ENCODE measurements at places on chromosomes 6 and 20.

DNA sequence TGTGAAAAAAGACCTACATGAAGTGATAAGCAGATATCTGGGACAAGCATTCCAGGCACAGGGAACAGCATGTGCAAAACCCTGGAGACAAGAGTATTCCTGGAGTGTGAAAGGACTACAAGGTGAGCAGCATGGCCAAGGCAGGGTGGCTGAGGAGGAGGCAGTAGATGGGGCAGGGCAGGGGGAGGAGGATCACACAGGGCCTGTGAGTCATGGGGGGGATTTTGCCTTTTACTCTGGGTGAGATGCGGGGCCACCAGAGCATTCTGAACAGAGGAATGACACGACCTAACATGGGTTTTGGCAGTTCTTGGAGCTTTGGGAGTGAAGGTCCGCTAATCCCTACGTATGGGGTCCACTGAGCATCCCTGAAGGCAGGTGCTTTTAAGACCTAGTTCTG, 69.8 kb upstream of the CCN6 start:
- DNase-seq = no peak

GRCh38 chr6:52050051-52050405, 37.4 kb downstream of the PKHD1 start:
- DNase-seq = no peak

- DNase-seq = no peak
Measured at GRCh38 chr6:132199343-132199742, 201.9 kb downstream of the MOXD1 start.

GRCh38 chr6:21592953-21593352, 598 bp upstream of the SOX4 start:
- DNase-seq = no peak

- DNase-seq = no peak
Measured at GRCh38 chr6:161489626-161490306, 215.9 kb upstream of the AGPAT4 start.

DNA sequence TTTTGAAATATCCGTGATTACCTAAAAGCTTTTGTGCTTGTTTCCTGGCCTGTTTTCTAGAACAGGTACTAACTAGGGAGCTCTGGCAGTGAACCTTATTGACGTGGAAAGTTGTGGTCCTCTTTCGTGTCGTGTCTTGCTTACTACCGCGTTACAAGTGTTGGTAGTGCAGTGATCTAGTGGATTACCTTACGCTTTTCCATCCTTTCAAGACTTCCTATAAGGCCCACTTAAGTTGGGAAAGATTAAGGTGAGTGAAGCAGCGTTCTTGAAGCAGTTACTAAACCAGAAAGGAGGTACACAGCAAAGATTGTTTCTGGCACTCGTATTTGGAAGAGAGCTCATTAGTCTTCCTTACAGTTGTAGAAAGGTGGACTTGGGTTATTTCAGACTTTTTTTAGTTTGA, 1.9 kb downstream of the PNRC1 start:
- DNase-seq = no peak

- peak; percentile 96 for DNase-seq
Measured at GRCh38 chr6:155171109-155171746, 92.6 kb upstream of the CLDN20 start.

DNA sequence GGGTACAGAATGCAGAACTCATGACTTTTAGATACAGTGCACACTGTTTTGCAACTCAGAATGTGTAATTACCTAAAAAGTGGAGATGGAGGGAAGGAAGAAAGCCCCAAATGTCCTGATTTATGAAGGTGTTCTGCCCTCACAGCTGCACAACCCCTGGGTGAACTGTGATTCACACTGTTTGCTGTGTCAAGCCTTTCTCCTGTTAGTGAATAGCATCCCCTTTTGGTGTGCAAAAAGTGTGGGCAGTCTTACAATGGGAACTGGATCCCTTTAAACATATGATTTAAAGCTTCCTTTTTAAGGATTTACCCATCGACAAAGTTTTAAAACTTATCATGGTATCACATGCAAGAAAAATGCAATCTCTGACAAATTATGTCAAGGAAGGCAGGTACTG, 633.4 kb upstream of the EPHA7 start:
- no peak for DNase-seq

GRCh38 chr20:49874696-49875095, 40.6 kb downstream of the SPATA2 start:
- no peak for DNase-seq

DNA sequence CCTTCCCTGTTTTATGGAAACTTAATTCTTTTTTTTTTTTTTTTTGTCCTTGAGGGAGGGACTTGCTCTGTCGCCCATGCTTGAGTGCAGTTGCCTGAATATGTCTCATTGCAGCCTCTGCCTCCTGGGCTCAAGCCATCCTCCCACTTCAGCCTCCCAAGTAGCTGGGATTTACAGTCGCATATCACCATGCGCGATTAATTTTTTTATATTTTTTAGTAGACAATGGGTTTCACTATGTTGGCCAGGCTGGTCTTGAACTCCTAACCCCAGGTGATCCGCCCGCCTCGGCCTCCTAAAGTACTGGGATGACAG, 654 bp downstream of the TMEM14C start:
- no peak for DNase-seq

DNA sequence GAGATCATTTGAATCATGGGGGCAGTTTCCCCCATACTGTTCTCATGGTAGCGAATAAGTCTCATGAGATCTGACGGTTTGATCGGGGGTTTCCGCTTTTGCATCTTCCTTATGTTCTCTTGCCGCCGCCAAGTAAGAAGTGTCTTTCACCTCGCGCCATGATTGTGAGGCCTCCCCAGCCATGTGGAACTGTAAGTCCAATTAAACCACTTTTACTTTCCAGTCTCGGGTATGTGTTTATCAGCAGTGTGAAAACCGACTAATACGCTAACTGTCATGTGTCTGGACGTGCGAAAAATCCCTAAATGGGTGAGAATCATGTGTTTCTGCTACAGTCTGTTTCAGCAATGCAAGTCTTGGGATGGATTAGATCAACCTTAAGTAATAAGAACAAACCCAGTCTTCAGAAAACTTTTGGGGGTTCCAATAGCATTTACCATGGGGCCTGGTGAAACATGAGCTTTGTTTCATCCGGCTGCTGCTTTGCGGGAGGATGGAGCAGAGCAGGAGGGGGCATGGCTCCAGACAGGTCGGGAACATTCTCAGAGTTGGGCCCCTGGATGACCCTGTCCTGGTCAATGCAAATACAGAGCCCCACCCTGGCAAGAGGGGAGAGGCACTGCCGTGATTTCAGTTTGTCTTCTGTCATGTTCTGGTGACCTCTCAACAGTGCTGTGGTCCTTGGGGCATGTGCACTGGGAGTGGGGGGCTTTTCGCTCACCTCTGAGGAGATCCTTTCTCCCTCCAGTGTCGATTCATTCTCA, 41.5 kb downstream of the CTCFL start:
- no peak for DNase-seq

DNA sequence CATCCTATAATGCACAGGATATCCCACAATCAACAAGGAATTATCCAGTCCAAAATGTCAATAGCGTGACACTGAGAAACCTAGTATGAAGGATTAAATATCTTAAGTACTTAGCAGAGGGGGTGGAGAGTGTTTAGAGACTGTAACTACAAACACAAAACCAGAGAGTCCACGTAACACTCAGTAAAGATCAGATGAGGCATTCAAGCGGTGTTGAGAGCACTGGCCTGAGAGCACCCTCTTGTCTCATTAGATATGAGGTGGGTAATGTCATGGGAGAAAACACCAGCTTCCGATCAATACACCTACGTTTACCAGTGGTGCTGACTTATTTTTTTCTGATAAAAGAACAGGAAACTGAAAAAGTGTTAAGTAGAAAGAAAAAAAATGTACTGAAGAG, 2.3 kb downstream of the FAM184A start:
- DNase-seq = no peak

DNA sequence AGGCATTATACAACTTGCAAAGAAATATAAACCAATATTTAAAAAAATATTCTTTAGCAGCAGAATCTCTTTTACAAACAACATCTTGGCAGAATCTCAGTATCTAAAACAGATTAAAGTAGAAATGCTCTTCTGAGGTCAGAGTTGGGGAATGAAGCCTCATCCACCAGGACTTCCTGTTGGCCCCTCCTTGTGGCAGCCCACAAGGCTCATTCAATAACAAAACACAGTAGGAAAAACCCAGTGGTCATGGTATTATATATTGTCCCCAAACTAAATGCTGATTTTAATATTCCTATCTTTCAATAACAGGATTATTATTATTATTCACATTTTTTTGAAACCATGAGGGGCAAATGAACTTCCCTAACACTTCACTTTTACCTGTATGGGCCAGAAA, 368.6 kb downstream of the BTBD9 start:
- no peak for DNase-seq

DNA sequence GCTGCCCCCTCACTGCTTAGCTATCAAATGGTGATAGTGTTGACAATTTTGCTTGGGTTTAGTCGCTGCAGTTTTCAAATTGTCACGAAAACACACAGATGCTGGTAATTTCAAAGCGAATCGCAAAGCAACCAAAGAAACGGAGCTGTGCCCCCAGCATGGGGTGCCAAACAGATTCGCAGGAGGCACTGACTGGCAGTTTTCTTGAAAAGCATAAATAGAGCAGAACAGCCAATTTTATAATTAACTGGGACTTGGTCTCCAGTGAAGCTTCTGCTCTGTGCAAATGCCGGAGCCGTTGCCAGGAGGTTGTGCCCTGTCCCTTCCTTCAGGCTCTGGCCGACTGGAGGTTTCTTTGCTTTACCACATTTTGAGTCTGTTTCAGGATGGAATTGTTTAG, 18.8 kb downstream of the ARHGAP40 start:
- DNase-seq = no peak

GRCh38 chr20:33522256-33522820, 32.4 kb downstream of the CBFA2T2 start:
- no peak for DNase-seq

GRCh38 chr20:19440660-19441527, 228.5 kb downstream of the SLC24A3 start:
- no peak for DNase-seq

GRCh38 chr20:57384486-57384885, 6.7 kb upstream of the RBM38 start:
- DNase-seq = no peak

DNA sequence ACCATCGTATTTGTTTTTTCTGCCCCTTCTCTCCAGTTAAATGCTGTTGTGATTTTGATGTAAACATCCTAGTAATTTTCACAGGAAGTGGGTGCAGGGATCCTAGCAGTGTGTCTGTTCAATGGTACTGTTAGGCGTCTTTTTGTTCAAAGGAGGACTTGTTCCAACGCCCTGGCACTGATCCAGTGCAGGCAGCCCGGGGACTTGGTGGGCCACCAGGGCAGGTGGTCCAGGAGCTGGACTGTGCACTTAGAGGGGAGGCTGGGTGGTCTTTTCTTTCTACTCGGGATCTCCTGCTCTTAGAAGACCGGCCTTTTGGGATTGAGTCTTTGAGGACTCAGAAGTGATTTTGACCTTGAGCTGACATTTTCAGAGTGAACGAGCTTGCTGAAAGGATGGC, 41.1 kb upstream of the NKX2-2 start:
- DNase-seq = no peak

DNA sequence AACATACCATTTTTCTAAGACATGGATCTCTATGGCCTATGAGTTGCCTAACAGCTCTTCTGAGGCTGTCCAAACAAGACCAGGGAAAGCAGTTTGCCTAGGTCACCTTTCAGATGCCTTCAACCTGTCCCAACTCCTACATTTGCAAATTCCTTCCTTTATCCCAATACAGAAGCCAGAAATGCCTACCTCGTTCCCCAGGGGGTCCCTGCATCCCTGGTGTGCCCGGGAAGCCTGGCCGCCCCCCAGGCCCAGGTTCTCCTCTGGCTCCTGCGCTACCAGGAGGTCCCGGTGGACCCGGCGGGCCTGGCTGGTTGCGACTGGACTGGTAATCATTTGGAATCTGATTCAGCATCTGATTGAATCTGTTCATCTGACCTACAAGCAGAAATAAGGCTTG, 115.9 kb downstream of the COL12A1 start:
- no peak for DNase-seq

DNA sequence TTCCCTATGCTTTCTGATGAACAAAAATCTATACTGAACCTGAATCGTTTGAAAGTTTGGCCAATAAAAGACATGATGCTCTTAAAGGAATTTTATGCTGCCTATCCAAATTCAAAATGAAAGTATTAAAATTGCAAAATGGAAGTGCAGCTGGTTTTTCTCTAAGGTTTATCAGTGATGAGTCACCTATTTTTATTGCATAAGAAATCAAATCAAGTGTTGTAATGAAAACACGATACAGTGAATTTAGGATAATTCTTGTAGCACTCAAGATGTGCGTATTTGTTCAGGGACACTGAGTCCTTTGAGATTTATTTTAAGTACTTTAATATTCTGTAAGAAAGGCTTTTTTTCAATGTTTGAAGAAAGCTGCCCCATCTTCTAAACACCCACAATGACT, 409.5 kb downstream of the ADGRB3 start:
- DNase-seq = no peak

DNA sequence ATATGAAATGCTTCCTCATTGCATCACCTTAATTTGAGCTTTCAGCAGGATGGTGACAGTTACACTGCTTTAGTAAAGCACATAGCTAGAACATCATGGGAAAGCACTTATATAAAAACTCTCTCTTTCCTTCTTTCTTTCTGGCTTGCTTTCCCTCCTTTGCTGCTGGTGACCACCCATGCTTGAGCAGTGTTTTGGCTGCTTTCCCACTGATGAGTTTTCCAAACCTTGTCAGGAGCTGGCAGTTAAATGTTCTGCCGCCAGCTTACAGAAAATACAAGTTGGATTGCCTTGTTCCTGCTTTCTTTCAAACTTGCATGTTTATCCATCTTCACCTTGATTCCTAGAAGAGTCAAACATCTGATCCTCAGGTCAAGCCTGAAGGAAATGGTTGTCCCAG, 323.9 kb downstream of the FOXA2 start:
- no peak for DNase-seq

GRCh38 chr6:1575210-1576041, 34.3 kb upstream of the FOXC1 start:
- no peak for DNase-seq

GRCh38 chr6:11211254-11211653, 21.2 kb downstream of the NEDD9 start:
- DNase-seq = no peak

GRCh38 chr6:47180633-47181032, 129.1 kb downstream of the TNFRSF21 start:
- DNase-seq = no peak

- no peak for DNase-seq
Measured at GRCh38 chr6:163608204-163608644, 193.7 kb downstream of the QKI start.

- no peak for DNase-seq
Measured at GRCh38 chr20:56657879-56658278, 28.8 kb downstream of the TFAP2C start.

DNA sequence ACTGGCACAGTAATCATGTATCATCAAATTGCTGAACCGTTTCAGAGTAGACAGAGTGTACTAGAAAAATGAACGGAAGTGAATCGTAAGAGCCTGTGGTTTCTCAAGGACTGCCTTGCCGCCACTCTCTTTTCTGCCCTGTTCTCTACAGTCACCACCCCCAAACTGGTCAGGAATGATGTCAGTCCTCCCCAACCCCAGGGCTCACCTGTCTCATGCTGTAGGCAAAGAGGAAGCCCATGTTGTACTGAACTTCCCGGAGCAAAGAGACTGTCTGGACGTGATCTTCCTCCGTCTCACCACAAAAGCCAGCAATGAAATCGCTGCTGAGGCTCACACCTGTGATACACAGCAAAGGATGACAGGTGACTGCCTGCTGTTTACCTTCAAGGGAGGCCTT, 31.0 kb downstream of the CDK5RAP1 start:
- DNase-seq = no peak

GRCh38 chr6:72624557-72625160, 2.8 kb downstream of the KCNQ5 start:
- peak; percentile 57 for DNase-seq

GRCh38 chr6:22078802-22079545, 217.9 kb downstream of the PRL start:
- no peak for DNase-seq
